ENCODE measurements at places on chromosomes 5 and 9.
A peak's percentile ranks its signal among the peaks of the same experiment; 100 is the strongest.

DNA sequence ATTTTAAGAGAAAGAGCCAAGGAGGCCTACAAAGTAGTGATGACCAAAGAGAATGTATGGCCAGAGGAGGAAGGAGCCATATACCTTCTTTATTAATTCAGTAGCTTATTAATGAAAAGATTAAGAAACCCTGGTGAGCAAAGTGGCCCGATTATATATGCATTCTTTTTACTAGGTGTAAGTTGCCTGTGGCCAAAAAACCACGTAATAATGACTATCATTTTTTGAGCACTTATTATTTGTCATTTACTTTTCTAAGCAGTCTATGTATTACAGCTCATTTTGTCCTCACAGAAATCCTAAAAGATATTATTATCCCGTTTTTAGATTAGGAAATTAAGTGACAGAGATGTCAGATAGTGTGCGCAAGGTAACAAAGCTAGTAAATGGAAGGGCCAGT, 3.0 kb downstream of the CWC27 start:
- no peak for DNase-seq

GRCh38 chr9:129145841-129146292, 32.2 kb downstream of the IER5L start:
- DNase-seq = no peak

GRCh38 chr9:18423791-18424531, 50.0 kb upstream of the ADAMTSL1 start:
- no peak for DNase-seq

DNA sequence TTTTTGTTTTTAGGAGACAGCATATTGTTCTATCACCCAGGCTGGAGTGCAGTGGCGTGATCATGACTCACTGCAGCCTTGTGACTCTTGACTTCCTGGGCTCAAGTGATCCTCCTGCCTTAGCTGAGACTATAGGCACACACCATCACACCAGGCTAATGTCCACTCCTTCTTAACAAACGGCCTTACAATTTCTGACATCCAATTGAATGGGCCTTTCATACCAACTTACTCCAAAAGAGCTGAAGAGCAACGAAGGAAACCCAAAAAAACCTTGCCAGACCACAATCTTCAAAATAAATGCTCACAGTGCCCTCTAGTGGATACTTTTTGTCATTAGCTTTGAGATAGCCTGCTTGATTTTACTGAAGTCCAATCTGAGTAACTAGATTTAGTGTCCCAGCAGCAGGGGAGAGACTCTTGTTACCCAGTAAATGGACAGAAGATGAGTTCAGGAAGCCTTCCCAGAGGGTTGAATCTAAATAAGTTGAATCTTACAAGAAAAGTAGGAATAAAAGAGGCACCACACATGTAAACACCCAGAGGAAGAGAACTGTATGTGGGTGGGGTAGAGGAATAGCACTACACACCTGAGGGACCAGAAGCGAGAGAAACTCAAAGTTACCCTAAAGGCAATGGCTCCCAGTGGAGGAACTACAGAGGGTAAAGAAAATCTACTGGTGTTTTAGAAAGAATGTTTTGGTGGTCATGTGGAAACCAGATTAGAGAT, 9.3 kb downstream of the ZNF622 start:
- DNase-seq = peak; percentile 72

DNA sequence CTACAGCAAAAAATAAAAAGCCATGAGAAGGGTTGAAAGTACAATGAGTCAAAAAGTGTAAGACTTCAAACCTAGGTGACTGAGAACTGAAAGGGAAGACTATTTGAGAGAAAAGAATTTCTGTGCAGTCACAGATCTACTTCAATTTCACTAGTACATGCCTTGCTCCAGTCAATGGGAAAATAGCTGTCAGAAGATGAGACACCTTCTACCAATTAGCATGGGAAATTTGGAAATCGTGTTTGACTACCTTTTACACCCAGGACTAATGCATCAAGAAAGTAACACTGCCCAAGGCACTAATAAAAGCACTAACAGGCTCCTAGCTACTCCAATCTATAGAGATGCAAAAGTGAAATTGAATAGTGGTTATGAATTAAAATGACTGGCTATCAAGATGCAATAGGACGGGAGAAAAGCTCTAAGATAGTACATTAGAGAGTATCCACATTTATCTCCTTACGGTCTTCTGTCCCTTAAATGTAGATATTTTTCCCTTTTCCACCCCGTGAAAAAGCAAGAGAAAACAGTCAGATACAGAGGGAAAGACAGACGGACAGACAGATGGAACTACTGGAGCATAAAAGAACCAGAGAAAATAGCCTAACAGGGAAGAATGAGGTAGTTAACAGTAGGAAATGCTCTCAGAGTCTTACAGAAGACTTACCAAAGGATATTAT, 15.2 kb downstream of the ERP44 start:
- DNase-seq = no peak

- DNase-seq = no peak
Measured at GRCh38 chr5:168592014-168592368, 12.8 kb upstream of the PANK3 start.

GRCh38 chr5:1652873-1653697, 129.3 kb upstream of the LPCAT1 start:
- DNase-seq = peak; percentile 2

GRCh38 chr9:89789922-89790510, 185.2 kb downstream of the GADD45G start:
- no peak for DNase-seq

DNA sequence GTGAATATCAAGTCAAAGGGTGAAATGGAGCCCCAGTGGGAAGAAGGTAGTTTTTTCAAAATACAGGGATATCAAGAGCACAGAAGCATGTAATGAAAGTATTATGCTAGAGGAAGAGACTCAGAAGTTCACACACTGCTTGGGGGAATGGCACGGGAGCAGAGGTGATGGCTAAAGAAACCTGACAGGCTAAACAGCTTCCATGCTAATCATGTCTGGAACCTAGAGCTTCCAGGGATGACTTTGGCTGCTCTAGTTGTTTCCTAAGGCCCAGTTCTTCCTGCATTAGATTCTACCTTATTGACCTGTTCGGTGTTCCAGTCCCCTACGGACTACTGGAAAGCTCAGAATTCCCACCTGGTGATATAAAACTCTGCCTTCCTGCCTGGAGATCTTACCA, 34.3 kb downstream of the TRIM32 start:
- DNase-seq = no peak

DNA sequence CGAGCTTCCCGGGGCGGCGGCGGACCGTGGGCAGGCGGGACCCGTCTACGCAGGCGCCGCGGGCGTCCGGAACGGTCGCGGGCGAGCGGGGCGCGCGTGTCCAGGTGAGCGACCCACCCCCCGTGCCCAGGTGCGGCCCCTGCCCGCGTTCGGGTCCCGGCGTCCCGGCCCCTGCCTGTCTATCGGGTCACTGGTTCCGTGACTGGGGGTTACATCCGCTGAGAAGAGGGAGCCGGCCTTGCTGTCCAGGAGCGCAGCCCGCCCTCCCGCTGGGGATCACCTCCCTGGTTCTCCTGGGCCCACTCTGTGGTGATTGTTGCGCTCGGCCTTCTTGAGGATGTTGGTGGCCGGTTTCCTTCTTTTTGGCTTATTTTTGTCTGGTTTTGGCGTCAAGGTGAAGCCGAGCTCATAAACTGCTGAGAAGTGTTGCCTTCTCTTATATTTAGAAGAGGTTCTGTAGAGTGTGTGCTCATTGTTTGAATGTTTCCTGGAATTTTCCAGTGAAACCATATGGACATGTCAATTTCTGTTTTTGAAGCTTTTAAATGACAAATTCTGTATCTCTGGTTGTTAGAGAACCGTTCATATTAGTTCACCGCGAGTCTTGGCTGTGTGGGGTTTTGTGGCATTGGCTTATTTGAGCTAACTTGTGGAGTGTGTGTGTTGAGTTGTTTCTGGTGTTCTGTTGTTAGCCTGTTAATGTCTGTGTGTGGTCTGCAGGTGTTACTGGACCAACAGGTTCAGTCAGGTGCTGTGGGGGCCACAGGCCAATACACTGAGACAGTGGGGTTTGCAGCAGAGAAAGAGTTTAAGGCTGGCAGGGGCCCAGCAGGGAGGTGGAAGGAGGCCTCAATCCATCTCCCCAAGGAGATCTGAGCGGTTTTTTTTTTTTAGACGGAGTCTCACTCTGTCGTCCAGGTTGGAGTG, 621 bp downstream of the CEP72 start:
- peak; percentile 5 for DNase-seq

GRCh38 chr9:70883963-70884793, 237.2 kb downstream of the TRPM3 start:
- no peak for DNase-seq

- no peak for DNase-seq
Measured at GRCh38 chr5:151958111-151958510, 33.5 kb upstream of the GLRA1 start.

DNA sequence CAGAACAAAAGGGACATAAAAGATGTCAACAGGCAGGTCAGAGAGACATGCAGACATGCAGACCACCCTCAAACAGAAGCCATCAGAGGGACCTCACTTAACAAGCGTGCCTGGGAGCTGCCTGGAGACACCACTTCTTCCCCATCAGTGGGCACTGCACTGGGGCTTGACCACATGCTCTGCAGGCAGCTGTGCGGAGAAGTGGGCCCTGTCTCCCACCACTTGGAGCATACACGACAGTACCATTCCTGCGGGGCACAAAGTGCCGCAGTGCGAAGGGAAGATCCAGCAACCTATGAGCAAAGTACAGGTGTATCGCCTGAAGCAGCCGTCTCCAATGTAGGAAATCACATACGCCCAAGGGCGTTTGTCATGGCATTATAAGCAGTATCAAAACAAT, 150.5 kb upstream of the FOXD4L5 start:
- no peak for DNase-seq

DNA sequence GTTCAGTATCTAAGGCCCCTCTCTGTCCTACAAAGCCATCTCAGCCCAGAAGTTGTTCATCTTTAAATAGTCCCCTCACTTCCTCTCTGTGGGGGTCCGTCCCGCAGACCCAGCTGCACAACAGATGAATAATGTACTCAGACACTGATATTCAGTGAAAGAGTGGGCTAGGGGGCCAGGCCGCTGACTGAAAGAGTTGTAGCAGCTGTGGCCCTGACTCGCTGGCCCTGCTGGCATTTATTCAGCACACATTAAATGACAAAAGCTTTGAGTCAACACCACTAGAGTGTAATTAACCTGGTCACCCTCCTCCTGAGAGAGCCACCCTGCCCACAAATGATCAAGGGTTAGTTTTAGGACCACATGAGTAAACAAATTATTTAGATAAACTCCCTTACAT, 76.3 kb downstream of the MED10 start:
- no peak for DNase-seq

GRCh38 chr5:54867310-54867944, 118.0 kb downstream of the ESM1 start:
- peak; percentile 50 for DNase-seq

DNA sequence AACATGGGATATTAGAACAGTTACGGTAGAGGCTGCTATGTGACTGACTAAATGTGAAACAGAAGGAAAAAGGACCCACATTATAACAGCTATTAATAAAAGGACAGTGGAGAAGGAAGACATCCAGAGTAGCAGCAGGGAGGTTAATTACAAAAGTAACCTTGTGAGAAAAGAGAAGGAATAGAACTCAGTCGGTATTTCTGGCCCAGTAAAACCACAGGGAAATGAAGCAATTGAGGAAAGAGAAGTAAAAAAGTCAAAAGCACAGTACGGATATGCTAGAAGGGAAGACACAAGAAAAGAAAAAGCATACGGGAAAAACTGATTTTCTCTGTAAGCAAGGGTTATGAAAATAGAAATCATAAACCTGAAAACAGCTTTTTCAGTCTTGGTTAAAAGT, 164.7 kb downstream of the RFX3 start:
- no peak for DNase-seq

GRCh38 chr5:16140417-16140816, 39.2 kb downstream of the MARCHF11 start:
- no peak for DNase-seq

DNA sequence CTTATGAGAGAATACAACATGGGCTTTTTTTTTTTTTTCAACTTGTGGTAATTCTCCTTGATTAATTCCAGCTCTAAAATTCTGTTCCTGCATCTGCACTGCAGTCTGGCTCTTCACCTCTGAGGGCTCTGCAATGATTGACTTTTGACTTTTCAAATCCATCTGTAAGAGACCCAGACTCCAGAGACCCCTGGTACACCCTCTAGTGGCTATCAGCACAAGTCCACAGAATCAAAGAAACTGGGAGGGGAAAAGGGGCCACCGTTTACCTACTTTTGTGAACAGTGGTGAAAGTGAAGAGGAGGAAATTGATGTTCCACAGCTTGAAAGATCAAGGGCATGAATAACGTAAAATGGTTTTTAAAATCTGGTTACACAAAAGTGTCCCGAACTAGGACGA, 151.6 kb downstream of the SLIT3 start:
- DNase-seq = no peak

- peak; percentile 58 for DNase-seq
Measured at GRCh38 chr9:38362852-38363588, 29.5 kb upstream of the ALDH1B1 start.

Data from ACHN (cell line).